ENCODE measurements at places on chromosomes 3 and 15.
A peak's percentile ranks its signal among the peaks of the same experiment; 100 is the strongest.

- no peak for DNase-seq
Measured at GRCh38 chr3:49343163-49343562, 3.3 kb upstream of the USP4 start.

DNA sequence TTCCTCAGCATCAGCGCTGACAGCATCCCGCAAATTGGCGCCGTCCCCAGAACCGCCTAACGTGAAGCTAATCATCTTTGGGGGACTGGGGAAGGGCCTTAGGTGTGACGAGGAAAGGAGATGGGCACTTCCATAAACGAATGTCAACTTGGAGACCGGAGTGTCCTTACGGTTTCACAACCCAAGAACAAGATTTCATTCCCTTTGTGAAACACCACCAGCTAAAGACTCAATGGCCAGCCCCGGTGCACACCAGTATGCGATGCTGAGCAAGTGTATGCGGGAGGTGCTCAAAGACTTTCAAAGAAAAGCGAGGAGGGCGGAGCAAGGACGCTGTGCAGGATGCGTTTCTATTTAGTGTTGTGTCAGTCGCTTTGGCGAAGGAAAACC, 759 bp upstream of the TTBK2 start:
- DNase-seq, result peak; percentile 48

DNA sequence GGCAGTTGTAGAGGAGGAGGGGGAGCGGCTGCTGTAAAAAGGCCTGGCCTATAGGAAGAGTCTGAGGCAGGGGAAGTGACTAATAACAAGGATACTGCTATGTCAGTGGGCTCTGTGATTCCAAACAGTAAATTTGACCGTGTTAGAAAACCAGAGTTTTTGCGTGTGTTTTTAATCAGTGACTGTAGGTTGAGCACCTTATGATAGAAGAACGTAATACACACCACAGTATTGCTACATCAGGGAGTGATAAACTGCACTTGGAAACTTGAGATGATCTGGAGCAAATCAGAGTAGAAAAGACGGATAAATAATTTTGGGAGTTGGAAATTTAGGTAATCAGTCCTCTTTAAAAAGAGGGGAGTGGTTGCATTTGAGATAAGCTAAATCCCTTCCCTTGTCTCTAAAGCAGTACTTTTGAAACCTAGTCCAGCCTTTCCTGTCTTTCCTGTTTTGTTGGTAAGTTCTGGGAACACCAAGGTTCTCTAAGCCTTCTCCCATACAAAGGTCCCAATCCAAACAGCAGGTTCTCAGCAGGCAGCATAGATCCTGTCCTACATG, 130.5 kb upstream of the NR2E3 start:
- DNase-seq, result no peak

- no peak for DNase-seq
Measured at GRCh38 chr15:48131324-48131723, 10.5 kb downstream of the SLC24A5 start.

- DNase-seq, result no peak
Measured at GRCh38 chr15:93829115-93829870, 402.1 kb upstream of the MCTP2 start.

DNA sequence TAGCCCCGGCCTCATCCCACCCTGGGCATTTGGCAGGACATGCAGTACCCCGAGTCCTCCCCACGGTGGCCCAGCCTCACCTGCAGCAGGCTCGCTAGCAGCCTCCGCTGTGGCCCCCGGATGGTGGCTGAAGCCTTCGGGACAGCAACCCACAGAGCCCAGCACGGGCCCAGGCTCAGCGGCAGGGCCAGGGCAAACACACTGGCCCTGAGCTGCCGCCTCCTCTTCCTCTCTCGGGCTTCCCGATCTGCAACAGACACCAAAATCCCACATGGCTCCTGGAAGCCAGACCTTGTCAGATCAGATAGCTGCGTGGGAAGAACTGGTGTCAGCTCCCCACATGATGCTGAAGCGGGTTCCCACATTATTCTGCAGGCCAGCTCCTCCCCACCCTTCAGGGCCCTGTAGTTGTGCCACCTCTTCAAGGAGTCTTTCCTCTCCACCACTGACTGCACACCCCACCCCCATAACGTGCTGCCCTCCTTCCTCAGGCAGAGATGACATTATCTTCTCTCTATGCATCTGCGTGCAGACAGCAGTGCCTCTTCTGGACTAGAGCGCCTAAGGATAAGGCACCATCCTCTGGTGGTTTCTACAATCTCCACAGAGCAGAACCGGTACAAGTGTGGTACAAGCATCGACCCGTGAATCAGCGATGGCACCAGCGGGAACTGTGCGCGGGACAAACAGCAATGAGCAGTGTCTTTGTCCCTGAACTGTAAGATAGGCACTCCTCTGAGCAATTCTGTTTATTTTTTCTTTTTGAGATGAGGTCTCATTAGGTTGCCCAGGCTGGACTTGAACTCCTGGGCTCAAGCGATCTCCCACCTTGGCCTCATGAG, 9.5 kb downstream of the TMEM44 start:
- no peak for DNase-seq

GRCh38 chr3:196149831-196150301, 61.3 kb downstream of the ZDHHC19 start:
- DNase-seq, result no peak

All from activated naive CD8-positive, alpha-beta T cell treated with anti-CD3 and anti-CD28 coated beads, Interleukin-2, amount 50 U/mL, for 24 hours (primary cell).